ENCODE measurements at places on chromosomes 5 and 9.

- no peak for DNase-seq
Measured at GRCh38 chr5:87394411-87395165, 18.1 kb downstream of the CCNH start.

- peak; percentile 3 for DNase-seq
Measured at GRCh38 chr9:13209498-13209897, 70.0 kb downstream of the MPDZ start.

GRCh38 chr5:135319458-135319857, 79.6 kb downstream of the MACROH2A1 start:
- DNase-seq, result no peak

GRCh38 chr5:67182301-67182790, 14.3 kb downstream of the CD180 start:
- DNase-seq, result peak; percentile 34

GRCh38 chr5:167393358-167393757, 898.1 kb upstream of the WWC1 start:
- no peak for DNase-seq

GRCh38 chr9:128999581-129000206, 28.4 kb downstream of the SH3GLB2 start:
- no peak for DNase-seq

DNA sequence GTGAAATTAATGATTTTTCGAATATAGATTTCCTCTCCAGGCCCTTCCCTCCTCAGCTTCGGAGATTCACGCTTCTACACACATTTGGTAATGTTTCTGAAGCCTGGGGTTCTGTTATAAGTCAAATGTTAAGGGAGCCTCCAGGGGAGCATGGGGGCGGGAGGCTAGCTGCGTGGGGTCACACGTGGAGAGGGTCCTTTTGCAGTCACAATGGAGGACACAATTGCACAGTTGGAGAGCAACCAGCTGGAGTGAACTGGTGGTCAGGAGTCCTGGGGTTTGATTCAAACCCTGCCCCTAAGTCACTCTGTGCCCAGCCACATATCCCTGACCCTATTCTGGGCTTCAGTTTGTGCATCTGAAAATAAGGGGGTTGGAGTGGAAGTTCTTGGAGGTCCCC, 481.4 kb downstream of the CDK5RAP2 start:
- DNase-seq, result no peak

DNA sequence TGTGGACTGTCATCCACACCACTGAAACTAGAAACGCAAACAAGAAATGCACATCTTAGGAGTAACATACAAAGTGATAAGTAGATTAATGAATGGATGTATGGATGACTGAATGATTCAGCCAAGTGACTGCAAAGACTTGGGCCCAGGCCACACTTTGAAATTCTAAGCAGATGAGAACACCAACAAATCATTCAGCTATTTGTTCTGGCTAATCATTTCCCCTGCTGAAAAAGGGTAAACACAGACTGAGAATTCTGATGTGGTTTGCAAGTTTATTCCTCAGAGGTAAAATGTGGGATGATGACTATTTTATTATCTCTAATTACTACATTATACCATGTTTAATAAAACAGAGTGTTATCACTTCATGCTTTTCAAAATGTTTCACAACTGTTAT, 163.2 kb upstream of the ADAMTS16 start:
- DNase-seq, result no peak

GRCh38 chr9:94639061-94639998, at the start of gene FBP1:
Gene FBP1, minus strand, starts transcription at chr9:94639518. Its CDS starts 208 bp downstream, at chr9:94639310.
- DNase-seq, result peak; percentile 75

GRCh38 chr9:107894572-107895261, 405.1 kb upstream of the KLF4 start:
- DNase-seq, result peak; percentile 89

GRCh38 chr9:136860933-136861873, 4.9 kb downstream of the EDF1 start:
- DNase-seq, result no peak

DNA sequence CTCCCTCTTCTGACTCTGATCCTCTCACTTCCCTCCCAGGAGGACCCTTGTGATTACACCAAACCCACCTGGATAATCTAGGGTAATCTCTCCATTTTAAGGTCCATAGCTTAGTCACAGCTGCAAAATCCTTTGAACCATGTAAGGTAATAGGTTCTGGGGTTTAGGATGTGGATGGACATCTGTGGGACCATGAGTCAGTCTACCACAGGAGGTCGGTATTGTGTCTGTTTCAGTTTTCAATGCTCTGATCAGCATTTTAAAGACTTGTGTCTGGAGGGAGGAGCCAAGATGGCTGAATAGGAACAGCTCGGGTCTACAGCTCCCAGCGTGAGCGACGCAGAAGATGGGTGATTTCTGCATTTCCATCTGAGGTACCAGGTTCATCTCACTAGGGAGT, 112.6 kb downstream of the CAVIN4 start:
- DNase-seq, result no peak

- no peak for DNase-seq
Measured at GRCh38 chr5:175688352-175689146, 30.7 kb downstream of the HRH2 start.

GRCh38 chr9:23555851-23556250, 270.2 kb downstream of the ELAVL2 start:
- no peak for DNase-seq

DNA sequence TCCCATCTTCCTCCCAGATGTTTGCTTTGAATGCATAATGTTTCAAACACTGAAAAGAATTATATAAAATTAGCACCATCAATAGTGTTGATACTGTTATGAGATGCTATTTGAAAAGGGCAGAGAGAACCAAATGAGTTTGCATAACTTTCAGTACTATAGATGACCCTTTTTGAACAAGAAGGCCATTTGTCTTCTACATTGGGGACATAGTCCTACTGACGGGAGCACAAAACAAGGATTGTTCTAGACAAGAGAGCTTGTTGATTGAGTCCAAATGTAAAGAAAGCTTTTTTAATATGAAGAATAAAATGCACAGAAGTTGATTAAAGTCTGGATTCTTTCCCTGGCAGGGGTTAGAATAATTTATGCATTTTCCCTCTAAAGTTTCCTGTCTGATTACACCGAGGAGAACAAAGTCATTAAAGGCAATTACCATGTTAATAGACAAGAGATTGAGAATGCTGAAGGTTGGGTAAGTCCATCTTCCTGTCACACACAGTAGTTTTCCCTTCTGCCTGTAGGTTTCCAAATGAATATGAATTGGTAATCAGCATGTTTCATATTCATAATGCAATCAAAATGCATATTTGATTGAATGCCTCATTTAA, 32.8 kb upstream of the ADCY2 start:
- DNase-seq, result no peak

DNA sequence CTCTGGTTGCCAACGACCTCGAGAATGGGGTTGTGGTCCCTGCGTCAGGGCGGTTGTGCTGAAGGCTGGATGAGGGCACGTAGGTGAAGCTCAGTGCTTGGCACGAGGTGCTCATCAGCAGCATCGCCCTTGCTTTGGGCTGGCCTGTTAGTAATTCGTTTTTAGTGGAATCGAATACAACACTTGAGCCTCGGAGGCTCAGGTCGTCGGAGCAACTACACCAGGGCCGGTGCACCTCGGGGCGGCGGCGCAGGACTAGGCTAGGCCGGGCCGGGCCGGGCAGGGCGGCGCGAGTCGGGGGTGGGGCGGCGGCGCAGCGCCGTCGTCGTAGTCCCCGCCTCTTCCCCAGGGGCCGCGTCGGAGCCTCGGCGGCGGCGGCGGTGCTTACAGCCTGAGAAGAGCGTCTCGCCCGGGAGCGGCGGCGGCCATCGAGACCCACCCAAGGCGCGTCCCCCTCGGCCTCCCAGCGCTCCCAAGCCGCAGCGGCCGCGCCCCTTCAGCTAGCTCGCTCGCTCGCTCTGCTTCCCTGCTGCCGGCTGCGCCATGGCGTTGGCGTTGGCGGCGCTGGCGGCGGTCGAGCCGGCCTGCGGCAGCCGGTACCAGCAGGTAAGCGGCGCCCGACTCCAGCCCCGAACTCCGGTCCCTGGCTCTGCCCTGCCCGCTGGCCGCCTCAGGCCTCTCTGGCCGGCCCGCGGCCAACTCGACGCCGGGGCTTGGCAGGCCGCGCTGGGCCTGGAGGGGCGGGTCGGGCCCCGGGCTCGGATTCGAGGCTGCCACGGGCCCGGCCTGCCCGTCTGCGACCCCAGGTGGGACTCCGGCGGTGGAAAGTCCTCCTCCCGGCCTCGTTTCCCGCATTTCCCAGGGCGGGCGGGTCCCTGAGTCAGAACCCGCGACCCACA, at the start of gene NDFIP1:
Gene NDFIP1, plus strand, starts transcription at position 348 of the 899 bp plus-strand sequence. Its CDS starts 196 bp downstream, at position 544.
- peak; percentile 76 for DNase-seq

- DNase-seq, result no peak
Measured at GRCh38 chr5:157109744-157110143, 900 bp upstream of the HAVCR2 start.

GRCh38 chr5:126695091-126695490, 81.8 kb upstream of the LMNB1 start:
- DNase-seq, result peak; percentile 17

DNA sequence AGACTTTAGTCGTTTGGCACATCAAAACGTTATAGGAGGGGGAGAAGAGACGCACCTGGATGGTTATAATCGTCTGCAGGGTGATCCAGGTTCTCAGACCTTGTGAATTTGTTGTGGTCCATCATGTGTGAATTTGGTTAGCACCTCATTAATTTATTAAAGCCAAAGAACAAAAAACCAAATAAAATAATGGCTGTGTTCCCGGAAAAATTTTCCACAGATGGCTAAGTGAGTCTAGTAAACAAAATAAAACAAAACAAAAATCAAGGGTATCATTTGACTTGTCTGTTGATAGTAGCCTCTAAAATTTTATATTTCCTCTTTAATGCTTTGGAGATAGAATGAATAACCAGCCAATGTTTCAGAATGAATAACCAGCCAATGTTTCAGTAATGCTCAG, 119.7 kb downstream of the ACTBL2 start:
- no peak for DNase-seq

DNA sequence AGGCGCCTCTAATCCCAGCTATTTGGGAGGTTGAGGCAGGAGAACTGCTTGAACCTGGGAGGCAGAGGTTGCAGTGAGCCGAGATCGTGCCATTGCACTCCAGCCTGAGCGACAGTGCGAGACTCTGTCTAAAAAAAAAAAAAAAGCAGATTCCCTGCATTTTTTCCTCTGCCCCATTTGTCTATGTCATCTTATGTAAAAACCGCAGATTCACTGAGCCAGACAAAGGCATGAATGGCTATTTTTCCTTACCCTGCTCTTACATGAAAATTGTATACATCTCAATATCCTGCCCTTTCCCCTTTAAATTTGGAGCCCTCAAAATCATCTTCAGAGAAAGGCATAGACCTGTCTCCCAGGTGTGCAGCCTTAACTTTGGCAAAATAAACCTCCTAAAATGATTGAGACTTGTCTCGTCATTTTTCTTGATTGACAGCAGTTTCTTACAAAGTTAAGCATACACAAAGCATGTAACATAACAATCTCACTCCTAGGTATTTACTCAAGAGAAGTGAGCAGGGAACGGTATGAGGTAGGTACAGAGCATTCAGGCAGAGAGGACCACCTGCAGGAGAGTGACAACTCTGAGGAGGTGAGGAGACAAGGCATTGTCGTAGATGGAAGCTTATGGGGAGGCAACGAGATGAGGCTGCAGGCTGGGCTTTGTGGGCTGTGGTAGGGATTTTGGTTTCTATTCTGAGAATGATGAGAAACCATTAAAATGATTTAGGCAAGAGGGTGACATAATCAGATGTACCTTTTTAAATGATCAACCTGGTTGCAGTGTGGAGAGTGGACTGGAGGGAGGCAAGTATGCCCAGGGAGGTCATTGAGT, 65.7 kb upstream of the IL6ST start:
- peak; percentile 76 for DNase-seq

DNA sequence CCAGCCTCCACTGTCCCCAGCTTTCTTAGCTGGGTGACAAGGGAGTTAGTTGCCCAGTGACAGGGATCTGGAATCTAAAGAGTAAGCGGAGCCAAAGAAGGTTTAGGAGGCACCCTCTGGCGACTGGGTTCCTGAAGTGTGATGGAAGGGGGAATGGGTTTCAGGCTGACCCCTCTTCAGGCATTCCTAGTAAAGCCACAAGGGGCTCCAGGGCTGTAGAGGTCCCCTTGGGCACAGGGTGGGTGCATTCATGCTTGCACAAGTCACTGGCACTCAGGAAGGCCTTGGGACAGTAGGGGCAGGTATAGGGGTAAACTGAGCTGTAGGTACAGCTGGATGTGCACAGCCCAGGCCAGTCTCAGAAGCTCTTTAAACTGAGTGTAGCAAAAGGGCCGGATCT, 74.2 kb downstream of the CPLANE1 start:
- no peak for DNase-seq

DNA sequence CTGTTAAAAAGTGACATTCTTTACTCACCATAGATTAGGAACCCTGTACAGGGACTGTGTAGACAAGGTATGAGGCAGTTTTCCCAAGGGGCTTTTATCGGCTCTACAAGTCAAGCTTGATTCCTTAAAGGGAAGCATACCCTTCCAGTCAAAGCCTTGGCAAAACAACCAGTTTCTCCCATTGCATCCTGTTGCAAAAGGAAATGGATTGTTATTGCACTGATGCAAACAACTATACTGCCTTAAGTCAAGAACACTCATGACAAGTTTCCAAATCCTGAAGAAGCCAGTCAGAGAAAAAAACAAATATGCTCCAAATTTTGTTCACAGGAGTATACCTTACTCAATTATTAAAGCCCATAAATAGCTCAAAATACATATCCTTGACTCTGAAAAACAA, 67.5 kb downstream of the RGMB start:
- DNase-seq, result no peak

DNA sequence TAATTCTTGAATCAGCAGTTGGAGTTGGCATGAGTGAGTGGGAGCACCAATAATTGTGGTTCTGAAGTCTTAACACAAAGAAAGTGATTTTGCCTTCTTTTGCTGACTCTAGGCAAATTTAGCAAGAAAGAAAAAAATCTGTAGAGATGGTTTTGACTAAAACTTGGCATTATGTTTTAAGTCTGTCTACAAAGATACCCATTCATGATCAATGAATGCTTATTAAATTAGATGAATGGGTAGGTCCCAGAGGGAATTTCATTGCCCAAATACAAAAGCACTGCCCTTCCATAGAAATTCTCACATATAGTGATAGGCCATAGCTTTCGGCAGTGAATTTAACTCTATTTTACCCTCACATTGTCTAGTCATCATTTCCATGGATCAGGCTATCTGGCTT, 428.6 kb upstream of the ADAMTSL1 start:
- no peak for DNase-seq
